ENCODE measurements at places on chromosomes 2 and 18.

- no peak for DNase-seq
These were observed 40.6 kb downstream of the SPC25 start for GRCh38 chr2:168849610-168850009.

DNA sequence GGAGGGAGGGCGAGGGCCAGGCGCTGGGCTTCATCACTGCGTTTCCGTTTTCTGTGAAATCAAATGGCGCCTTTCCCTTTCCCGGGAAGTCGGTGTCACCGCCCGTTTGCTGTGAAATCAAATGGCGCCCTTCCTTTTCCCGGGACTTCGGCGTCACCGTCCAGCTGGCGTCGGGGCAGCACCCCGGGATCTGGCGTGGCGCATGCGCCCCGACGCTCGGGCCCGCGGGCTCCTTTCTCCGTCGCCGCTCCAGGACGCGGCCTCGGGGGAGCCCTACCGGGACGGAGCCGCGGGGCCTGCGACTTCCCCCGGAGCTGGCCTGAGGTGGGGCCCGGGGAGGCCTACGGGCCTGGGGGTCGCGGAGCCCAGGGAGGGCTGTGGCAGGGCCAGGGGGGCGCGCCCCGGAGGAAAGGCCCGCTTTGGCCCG lies at the start of gene FAM228A:
Gene FAM228A, plus strand, starts transcription at position 203 of the 427 bp plus-strand sequence. CDS start 428 bp downstream, outside the sequence.
- no peak for DNase-seq

DNA sequence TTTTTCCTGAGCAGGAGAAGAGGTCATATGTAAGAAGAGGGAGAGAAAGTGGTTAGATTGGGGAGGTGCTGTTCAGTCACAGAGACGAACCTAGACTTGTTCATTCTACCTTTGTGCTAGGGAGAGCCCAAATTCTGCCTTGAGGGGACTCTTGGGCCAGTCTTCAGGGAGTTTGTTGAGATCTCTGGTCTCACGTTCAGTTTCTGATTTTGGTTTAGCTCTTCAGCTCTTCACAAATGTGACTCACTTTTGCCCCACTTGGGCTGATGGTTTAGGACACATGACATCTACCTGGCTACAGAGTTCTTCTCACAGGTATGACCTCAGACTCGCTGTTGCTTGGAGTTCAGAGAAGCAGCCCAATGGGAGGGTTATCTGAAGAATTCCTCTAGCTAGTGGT lies 49.2 kb upstream of the DARS1 start:
- DNase-seq: no peak

- DNase-seq: no peak
These were observed 419.1 kb upstream of the DSEL start for GRCh38 chr18:67935638-67936037.

DNA sequence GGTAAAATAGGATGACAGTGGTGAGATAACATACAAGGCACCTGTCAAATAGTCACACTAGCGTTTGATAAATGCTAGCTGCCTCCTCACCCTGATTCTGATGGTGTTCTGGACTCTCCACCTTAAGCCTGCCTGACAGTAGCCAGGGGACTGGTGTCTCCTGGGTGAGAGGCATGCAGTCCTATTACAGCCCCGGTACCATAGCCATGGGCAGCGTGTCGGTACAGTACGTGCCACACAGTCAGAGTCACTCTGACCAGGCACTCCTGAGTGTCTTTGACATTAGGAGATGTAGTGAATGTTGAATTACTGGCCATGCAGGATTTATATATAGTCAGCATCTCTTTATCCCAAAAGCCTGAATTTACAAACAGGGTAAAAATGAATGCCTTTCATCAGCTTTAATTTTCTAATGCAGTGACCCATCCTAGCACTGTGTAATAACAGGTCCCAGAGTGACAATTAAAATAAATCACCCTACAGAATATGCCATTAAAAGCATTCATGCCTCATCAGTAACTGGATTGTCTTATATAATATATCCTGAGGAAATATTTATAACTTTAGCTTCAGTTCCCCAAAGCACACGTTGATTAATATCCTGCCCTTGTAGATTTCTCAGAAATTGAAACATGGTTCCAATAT lies 760.3 kb upstream of the SOX11 start:
- DNase-seq: no peak

DNA sequence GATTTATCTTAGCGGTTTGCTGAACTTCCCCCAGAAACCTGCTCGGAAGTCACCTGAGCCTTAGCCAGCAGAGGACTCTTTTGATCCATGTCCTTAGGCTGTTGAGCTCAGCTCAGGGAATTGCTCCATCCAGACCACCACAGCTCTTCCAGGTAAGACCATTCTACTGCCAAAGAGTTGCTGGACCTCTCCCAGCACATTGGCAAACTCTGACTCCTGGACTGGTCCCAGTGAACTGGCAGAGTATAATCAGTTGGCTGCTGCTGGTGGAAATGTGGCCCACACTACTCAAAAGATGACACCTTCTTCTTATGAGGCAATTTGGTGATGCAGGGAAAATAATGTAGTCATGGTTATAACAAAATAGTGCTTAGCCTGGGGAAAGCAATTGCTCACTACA lies 308.8 kb upstream of the FIGN start:
- no peak for DNase-seq

- DNase-seq: no peak
These were observed 13.8 kb upstream of the CCDC102B start for GRCh38 chr18:68784071-68784470.

GRCh38 chr2:146624430-146625160 lies 1220.2 kb upstream of the ACVR2A start:
- DNase-seq: no peak

- peak; percentile 61 for DNase-seq
These were observed 2.7 kb downstream of the STK16 start for GRCh38 chr2:219247678-219248642.

DNA sequence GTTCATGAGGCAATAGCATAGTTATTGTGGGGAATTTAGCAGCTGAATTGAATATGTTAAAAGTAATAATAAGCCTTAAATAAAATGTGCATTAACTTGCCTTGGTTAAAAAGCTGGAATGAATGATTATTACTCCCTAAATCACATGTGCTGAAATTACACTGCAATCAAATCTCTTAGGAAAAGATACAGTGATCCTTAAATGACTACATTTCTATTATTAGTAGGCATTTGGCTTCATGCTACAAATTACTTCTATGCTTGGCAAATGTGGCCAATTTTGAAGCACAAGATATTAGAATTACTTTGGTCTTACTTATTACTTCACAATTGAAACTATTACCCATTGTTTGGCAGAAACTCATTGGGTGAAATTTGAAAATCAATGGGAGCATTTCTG lies 5.4 kb downstream of the RND3 start:
- DNase-seq: no peak

DNA sequence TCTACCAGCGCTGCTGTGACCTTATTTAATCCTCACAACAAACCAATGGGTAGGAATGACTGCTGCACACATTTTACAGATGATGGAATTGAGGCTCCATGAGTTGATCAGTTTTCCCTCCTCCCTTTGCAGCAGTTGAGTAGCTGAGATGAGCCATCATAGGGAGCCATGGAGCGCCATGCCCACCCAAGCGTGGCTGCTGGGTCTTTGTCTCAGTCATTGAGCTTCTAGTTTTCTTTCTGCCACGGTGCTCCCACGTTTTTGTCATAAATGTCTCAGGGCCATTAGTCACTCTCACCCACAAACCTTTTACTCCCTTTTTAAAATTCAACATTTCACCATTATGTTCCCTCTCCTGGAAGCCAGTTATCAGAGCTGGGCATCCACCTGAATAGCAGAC lies 45.8 kb downstream of the TMEM17 start:
- DNase-seq: no peak

GRCh38 chr18:24502667-24503523 lies 42.5 kb downstream of the HRH4 start:
- DNase-seq: no peak

All from stimulated activated CD4-positive, alpha-beta T cell treated with anti-CD3 and anti-CD28 coated beads, Interleukin-4, amount 100 ng/mL, for 1 hour (primary cell).